ENCODE measurements at places on chromosomes 5 and 9.

DNA sequence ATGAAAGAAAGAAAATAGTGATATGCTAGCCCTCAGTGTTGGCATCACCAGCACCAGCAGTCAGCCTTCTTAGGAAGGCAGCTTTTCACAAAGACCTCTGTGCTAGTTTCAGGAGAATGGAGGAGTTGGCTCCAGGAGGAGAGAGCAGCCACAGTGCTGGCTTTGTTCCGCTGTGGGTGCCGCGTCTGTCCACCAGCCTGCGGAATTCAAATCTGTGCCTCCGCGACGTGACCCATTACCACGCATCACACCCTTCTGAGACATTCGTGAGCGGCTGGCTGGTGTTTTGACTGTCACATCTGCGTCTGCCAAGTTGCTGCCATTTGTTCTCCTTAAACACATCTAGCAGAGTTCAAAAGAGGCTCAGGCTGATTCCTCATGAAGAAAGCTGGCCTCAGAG lies 34.4 kb downstream of the SNX18 start:
- no peak for DNase-seq

DNA sequence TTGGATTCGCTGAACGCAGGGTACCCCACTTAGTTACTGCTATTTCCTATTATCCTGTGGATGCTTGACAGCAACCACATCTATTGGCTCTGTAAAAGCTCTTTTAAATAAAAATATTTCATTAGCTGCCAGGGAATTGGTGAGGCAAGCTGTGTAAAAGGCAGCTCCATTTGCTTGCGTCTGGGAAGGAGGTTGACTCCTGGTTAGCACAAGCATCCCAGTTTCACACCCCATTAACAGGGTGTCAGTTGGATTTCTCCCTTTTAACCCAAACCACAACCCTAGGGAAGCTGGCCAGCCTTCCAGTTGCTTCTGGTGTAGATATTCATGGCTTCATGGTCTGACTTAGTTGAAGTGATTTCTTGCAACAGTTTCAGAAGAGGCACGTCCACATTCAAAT lies 151.0 kb downstream of the GPBP1 start:
- peak; percentile 72 for DNase-seq

- peak; percentile 61 for DNase-seq
Observed at GRCh38 chr9:76027416-76027815, 136.9 kb downstream of the PCSK5 start.

DNA sequence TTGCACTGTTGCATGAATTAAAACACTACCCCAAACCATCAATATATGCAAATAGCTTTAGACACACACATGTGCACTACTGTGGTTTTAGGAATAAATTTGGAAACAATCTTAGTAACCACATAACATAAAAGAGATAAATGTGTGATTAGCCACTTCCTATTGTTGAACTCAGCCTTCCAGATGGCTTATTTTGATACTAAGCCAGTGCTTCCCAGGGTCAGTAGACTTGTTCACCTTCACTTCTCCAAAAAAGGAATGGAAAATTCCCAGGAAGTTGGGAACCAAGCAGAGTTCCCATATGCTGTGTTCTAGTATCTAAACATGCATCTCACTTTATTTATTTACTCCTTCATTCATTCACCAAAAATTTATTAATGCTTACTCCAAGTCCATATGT lies 47.8 kb downstream of the SVEP1 start:
- DNase-seq, result peak; percentile 66

- peak; percentile 64 for DNase-seq
Observed at GRCh38 chr9:99822109-99822805, 572 bp downstream of the NR4A3 start.

GRCh38 chr5:143093452-143094086 lies 309.9 kb downstream of the NR3C1 start:
- no peak for DNase-seq

DNA sequence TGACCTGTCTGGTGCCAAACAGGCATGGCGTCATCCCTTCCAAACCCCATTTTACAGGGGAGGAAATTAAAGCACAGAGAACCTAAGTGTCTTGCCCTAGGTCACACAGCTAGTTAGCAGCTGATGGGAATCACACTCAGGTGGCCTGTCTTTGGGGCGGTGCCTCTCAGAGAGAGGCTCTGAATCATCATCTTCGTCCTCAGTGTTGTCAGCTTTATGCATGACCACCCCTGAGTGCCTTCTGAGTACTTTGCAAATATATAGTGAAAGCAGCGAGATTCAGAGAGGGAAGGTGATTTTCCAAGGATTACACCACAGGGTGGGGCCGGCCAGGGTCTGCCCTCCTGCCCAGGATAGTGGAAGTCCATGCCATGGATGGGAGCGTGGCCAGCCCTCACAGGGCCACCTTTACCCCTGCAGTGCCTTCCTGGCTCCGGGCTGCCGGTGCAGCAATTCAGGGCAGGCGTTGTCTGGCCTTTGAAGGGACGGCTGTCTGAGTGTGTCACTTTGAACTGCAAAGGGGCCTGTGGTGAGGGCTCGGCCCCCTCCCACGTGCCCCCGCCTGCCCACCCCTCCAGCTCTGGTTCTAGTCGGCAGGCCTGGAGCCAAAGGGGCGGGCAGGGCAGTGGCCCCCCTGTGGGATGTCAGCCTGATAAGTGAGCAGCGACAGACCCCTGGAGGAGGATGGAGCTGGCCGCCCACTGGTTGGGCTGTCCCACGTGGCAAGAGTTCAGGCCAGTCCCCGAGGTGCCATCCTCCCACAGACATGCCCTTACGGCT lies 16.9 kb downstream of the LMX1B start:
- no peak for DNase-seq

DNA sequence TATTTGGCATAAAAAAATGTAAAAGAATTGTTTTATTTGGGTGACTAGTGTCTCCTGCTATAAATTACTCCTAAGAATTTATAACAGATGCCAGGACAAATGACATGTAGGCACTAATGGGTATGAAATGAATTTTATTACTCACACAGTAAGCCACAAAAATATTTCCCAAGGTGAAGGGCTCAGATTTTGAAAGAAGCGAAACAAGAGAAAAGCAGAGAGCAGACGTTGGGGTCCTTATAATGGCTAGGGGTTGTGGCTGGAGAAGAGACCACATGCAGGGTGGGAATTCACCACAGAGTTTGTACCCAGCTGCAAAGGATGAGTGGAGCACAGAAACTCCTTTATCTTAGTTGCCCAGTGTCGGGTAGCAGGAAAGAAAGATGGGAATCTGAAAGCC lies 45.0 kb upstream of the PRR16 start:
- DNase-seq, result peak; percentile 38

DNA sequence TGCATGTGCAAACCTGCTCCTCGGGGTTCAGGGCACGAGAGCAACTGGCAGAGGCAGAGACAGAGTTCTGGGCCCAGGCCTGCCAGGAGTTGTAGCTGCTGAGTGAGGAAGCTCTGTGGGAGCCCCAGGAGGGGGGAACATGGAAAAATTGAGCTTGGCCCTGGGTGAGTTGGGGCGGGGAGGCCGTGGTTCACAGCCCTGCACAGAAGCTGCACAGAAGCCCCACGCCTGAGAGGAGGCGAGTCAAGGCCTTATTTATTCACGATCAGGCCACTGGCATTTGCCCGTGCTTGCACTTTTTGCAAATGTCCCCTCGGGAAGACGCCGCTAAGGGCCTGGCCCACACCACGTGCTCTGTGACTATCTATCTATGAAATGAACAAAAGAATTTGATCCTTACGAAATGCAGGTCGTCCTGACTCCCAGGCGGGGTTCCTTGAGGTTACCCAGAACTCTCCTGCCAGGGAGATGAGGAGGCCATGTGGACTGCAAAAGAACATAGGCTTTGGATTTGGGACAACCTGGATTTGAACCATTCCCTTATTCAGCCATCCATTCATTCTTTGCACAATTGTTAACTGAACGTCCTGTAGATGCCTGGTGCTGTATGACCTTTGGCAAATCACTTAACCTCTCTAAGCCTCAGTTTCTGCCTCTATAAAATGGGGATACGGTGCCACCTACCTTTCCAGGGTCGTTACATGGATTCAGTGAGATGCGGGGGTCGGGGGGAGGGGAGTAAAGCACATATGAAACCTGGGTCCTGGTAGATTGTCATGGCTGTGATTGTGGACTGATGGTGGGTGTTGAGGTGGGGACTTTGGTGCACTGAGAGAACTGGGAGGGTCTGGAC lies 17.9 kb downstream of the COL27A1 start:
- DNase-seq, result peak; percentile 77

DNA sequence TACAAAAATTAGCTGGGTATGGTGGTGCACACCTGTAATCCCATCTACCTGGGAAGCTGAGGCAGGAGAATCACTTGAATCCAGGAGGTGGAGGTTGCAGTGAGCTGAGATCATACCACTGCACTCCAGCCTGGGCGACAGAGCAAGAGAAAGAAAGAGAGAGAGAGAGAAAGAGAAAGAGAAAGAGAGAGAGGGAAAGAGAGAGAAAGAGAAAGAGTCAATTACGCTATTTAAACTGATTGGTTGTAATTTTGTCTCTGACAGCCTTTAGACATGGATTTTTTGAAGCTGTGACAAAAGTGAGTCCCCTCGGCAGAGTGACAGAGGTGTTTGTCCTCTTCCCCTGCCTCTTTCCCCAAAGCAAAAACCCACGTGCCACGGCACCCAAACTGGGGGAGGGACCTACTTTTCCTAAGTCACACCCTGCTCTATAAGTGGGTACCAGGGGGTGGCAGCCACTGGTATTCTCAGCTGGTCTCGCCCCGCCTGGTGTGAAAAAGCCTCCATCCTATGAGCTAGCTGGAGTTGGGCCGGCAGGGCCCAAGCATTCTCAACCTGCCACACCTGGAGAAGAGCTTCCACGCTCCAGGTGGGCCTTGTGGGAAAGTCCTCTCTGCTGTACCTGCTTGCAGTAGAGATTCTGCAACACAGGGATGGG lies 3.4 kb upstream of the CFAP157 start:
- DNase-seq, result no peak

DNA sequence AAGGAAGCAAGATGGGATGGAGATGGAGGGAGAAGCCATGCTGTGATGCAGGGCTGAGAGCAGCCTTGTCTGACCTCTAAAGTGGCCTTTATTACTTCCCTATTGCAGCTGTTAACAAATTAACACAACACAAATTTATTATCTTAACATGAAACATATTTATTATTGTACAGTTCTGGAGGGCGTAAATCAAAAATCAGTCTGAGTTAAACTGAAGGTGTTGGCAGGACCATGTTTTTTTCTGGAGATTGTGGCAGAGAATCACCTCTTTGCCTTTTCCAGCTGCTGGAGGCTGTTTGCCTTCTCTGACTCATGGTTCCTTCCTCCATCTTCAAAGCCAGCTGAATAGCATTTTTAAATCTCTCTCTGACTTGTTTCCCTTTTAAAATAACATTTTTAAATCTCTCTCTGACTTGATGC lies 7.2 kb upstream of the MCC start:
- DNase-seq, result peak; percentile 36

GRCh38 chr5:107203243-107203642 lies 467.5 kb downstream of the EFNA5 start:
- no peak for DNase-seq

DNA sequence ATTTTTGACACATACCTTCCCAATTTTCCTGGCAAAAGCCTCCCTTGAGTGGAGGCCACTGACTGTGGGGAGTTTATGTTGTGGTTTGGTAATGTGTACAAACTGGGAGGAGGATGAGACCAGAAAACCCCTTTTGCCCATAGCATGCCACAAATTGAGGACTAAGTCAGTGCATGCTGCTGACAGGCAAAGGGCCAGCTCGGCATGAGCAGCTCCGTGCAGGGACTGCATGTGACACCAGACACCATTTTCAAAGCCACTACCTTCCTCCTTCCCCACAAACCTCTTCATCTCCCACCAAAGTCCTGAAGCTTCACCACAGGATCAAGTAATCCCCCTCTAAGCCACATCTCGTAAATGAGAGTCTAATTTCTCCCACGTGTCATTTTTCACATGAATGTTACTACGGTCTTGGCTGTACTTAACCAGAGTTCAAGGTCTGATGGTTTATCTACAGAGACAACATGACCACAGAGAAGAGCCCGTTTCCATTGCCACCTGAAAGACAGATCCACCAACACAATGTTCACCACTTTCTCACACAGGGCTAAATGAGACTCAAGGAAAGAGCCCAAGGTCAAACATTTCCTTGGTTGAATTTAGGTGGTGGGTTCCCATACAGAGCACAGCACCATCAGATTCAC lies 106.5 kb downstream of the NFIB start:
- no peak for DNase-seq

- no peak for DNase-seq
Observed at GRCh38 chr9:14214065-14214684, 99.8 kb downstream of the NFIB start.

DNA sequence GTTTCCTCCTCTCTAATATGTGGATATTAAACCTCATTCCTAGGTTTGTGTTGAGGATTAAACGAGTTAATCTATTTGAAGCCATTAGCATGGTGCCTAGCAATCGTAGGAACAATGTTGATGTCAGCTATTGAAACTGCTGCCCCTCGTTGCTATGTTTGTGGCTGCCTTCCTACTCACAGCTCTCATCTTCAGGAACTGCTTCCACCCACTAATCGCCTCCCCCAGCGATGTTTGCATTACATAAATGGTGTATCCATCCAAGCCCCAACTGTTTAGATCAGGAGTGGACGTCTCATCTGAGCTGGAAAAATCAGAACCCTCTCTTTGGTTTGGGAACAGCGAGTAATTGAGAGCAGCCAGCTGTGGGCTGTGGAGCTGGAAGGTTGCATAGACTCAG lies 416.6 kb downstream of the ARHGEF28 start:
- DNase-seq, result no peak

DNA sequence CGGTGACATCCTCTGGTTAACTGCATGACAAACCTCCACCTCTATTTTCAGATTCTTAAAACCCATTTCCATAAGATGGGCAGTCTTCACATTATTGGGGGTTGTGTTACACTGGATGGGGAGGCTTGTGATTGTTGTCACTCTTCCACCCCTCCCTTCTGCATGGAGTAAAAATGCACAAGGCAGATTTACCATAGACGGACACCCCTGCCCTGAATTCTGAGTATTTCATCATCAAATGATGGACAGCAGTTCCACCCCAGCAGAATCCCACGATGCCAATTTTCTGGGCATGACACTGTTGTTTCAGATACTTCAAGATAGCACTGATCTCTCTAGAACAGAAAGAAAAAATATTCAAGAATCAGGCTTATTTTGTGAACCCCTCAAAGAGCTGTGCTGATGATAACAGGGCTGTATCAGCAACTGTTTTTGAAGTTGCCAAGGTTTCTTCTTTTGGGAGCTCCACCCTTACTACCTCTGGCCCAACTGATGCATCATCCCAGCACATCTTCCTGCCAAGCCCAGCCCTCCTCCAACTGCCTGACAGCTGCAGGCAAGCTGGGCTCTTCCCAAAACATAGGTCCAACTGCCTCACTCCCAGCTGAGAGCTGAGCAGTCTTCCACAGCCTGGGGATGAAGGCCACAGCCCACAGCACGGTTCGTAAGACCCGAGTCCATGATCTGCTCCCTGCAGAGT lies 21.4 kb downstream of the CMBL start:
- no peak for DNase-seq

DNA sequence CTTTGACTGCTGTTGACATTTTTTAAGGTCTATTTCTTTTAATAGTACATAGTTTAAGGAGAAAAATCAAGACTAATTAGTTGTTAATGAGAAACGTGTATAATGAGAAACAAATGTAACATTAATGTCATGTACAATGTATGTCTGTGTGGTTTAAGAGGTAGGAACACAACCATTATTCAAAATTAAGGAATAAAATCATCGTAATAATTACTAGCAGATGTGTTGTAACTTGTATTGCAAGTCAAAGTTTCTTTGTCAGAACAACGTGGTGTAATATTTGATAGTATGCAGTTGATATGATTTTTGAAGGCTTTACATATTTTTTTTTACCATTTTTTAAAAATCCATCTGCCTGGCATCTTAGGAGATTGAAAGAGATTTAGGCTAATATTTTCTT lies 120.2 kb upstream of the ARRDC3 start:
- DNase-seq, result no peak
